HCT116 (cell line): ENCODE measurements at places on chromosomes 6 and 20.

DNA sequence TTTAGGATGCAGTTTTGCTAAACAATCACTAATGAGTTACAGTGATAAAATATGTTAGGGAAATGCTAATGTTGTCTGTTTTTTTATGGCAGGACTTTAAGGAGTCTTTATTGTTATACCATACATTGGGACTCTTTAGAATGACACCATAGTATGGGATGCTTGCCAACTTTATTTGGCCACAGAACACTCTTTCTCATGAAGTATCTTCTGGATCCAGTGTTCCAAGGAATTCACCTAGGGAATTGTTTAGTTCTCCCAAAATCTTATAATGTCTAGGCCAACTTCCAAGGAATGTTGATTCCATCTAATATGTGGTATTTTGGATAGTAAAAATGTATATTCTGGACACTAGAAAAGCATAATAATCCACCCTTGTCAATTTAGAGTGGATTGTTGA, 3.3 kb downstream of the RIN2 start:
- DNase-seq = no peak

DNA sequence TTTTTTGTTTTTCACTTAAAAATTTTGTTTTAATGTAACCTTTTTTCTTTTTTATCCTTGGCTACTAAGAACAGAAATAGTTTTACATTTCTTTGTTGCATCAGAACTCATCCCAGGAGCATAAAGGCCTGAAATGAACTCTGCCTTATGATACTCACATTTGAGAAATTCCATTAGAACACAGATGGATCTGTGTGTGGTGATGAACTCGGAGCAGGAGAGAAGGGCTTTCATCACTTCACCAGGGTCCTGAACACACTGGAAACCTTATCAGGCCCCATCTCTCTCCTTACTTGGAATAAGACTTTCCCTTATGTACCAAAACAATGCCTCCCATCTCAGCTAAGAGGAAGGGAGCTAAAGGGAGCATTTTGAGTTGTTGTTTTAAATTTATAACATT, 139.4 kb downstream of the PHF3 start:
- DNase-seq = no peak

DNA sequence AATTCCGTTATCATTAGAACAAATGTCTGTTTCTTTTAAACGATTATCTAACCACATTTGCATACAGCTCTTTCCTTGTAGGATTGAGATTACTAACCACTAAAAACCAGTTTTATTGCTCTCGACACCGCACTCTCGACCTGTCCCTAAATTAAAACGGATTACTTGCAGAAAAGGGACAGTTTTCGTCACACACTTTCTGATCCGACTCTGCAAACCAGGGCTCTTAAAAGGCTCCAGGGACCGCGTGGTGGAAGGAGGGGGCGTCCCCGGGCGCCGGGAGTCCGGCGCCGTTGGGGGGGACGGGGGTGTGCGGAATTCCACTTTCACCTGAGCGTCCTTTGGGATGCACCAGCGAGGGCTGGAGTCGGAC, 731 bp downstream of the MAK start:
- DNase-seq = no peak

DNA sequence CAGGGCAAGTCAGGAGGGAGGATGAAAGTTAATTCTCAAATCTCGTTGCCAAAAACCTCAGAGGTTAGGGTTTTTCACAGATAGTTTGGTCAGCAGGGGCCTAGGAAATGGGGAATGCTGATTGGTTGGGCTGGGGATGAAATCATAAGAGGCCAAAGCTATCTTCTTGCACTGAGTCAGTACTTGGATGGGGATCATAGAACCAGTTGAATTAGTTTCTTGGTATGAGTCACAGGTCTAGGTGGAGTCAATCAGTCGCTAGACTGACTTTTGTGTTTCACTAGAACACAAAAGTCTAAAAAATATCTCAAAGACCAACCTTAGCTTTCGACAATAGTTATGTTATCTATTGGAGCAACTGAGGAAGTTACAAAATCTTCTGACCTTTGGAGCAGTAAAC, 368.5 kb downstream of the TBC1D32 start:
- DNase-seq = peak; percentile 1

DNA sequence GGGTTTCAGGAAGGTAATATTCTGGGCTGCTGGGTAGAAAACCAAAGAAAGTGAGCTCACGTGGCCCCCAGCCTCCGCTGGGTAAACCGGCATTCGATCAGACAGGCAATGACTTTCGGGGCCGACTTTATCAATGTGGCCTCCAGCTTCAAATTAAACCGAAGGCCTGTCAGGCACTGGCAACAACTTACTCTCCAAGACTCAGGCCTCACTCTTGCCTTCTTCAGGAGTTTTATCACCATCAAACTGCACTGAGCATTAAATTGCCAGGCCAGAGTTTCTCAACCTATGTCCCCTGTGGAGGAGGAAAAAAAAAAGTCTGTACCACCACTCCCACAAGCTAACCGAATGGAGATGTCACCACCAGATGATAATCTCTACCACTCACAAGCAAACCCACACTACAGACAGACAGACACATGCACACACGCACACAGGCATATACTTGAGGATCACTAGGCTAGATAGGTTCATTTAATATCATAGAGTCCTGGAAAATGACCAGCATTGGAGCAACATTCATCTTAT, 1.1 kb upstream of the MBOAT1 start:
- no peak for DNase-seq

DNA sequence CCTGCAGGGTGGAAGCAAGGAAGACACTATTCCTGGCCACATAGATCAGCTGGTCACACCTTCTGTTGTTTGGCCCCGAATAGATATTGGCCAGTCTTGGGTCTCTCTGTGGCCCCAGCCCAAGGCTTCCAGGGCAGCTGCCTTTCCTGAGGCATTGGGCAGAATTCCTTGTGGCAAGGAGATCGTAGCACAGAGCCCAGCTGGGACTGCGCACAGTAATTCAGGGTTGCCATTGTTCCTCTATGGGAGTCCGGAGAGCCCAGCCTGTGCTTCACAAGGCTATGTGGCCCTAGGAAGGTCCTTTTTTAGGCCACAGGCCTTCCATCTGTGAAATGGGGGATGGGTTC, 6.9 kb downstream of the SGK2 start:
- no peak for DNase-seq

GRCh38 chr20:2624190-2624589, 28.2 kb upstream of the NOP56 start:
- no peak for DNase-seq

DNA sequence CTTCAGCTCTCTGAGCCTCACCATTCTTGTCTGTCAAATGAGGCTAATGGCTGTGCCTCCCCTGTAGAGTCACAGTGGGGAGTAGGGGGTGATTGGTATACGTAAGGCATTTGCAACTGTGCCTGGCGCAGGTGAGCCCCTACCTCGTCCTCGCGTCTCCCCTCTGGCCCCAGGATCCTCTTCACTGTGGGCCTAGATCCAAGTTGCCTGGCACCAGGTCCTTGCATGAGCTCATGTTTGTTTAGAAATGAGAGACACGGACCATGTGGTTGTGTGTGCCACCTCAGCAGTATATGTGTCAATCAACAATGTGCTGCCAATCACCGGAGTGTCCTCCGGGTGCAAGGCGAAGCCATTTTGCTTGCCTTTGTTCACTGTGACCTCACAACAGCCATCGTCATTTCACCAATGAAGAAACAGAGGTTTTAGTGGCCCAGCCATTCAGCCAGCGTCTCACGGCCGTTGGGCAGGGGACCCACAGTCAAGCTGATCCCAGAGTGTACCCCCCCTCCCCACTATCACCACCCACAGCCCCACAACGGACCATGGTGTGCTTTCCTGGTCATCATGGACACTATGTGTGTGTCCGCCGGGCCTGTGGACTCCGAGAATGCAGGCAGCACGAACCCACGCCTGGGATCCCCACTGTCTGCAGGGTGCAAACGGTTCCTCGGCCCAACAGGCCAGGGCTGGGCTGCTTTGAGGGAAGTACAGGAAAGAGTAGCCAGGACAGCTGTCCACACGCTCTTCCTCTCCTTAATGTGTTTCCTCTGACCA, 35.9 kb upstream of the STX16 start:
- no peak for DNase-seq

DNA sequence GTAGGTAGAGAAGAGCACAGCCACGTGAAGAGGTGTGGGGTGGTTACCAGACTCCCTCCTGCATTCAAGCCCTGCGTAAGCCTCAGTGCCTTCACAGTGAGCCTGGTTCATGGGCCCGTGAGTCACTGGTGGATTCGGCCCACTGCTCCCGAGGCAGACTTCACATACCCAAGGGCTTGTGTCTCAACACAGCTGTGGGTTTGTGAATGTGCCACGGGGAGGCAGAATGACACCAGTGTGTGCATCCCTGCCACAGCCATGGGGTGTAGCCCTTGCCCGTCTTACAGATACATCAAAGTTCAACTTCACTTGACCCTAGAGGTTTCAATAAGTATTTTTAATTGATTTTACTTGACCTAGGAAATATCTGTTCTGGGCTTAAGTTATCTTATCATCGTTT, 108.5 kb downstream of the MAP3K4 start:
- DNase-seq = no peak

- DNase-seq = peak; percentile 12
Measured at GRCh38 chr6:126181173-126181741, 158.7 kb upstream of the CENPW start.

DNA sequence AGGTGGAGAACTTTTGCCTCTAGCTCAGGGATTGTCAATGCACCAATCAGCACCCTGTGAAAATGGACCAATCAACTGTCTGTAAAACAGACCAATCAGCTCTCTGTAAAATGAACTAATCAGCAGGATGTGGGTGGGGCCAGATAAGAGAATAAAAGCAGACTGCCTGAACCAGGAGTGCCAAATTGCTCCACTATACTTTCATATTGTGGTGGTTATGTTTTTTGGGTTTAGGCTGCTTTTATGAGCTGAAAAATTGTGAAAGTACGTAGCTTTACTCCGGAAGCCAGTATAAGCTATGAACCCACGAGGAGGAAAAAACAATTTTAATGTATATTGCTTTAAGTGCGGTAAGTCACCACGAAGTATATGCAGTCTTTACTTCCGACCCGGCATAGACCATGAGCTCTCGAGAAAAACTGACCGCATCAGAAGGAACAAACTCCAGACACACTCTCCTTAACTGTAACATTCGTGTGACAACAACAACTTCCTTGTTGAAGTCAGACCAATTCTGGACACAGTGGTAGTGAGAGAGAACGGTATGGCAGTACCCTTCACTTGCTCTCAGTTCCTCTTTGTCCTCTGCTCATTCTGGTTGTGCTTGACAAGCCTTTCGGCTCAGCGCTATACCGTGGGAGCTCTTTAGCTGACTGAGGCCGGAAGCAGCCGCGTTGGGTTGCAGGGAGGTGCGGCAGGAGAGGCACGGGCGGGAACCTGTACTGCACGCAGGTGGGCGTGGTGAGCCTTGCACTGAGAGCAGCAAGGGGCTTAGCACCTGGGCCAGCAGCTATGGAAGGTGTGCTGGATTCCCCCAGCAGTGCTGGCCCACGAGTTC, 81.9 kb upstream of the E2F3 start:
- DNase-seq = no peak

GRCh38 chr20:48260129-48260756, 475.0 kb upstream of the SULF2 start:
- DNase-seq = no peak

GRCh38 chr6:143747347-143747842, 69.6 kb downstream of the PHACTR2 start:
- DNase-seq = no peak

DNA sequence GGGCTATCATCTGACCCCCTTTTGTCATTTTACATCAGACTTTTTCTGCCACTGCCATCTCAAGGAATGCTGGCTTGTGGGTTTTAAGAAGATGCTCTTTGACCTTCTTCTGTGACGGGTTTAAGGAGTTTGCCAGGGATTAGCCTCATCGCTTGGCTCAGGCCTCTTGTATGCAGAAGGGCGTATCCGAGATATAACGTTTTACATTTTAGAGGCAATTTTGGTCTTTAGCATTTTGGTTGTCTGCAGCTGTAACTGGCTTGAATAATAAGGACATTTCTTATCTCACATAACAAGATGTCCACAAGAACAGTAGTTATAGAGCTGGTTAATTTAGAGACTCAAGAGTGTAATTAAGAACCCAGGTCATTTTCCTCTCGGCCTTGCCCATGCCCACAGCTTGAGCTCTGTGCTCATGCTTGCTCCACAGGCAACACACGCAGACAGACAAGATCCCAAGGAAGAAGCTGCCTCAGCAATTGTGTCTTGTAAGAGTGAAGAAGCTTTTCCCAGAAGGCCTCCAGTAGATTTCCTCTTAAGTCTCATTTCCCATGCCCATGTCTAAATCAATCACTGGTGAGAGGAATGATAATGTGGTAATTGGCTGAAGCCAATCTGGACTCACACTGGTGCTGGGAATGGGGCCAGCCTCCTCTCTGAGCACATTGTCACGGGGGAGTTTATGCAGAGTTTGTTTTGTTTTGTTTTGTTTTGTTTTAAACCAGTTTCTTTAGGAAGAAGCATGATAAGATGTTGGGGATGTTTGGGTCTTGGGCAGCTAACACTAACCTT, 36.8 kb downstream of the PTCHD4 start:
- DNase-seq = no peak

DNA sequence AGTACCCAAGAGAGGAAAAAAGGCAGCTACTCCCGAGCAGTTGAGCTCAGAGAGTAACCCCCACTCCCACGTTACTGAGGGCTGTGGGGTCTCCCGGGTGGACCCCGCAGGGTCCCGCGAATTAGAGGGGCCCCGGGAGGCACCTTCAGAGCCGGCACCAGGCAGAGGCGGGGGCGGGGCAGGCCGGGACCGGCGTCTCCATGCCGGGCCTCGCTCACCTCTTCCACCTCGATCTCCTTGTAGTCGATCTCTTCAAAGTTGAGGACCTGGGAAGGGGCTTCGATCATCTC, 381 bp downstream of the MAP3K7 start:
- no peak for DNase-seq

- DNase-seq = no peak
Measured at GRCh38 chr6:156794546-156795354, 17.6 kb downstream of the ARID1B start.

GRCh38 chr6:81241126-81242041, 511.1 kb downstream of the TENT5A start:
- DNase-seq = peak; percentile 27

DNA sequence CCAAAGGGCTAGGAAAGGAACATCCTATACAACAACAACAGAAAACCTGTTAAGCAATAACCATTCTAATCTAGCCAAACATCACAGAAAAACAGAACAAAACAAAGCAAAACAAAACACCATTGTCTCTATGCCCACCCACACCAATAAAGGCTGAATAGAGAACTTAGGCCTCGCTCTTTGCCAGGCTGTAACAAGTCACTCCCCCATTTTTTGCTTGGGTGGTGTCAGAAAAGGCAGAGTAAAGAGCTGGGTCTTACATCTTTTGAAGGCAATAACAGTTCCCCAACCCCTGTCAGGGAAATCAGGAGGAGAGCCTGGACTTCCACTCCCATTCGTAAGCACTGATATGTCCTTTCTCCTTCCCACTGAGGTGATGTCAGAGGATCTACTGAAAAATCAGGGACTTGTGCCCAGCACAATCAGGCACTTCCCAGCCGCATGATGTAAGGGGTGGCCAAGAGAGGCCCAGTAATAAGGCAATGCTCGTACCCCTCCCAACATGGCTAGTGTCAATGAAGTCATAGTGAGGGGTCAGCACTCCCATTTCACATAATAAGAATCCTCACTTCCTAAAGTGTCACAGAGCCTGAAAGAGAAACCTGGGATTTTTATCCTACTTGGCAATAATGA, 31.0 kb downstream of the THEMIS start:
- no peak for DNase-seq
